ENCODE measurements at places on chromosomes 1 and 21. TPM values are rescaled to one million over a fixed set of nuclear protein-coding genes. Genes with fewer than 3 reads are reported as not detected.

The F3 gene
- 5.4 TPM for polyA plus RNA-seq

The SIM2 gene
- polyA plus RNA-seq, result 2.2 TPM

DNA sequence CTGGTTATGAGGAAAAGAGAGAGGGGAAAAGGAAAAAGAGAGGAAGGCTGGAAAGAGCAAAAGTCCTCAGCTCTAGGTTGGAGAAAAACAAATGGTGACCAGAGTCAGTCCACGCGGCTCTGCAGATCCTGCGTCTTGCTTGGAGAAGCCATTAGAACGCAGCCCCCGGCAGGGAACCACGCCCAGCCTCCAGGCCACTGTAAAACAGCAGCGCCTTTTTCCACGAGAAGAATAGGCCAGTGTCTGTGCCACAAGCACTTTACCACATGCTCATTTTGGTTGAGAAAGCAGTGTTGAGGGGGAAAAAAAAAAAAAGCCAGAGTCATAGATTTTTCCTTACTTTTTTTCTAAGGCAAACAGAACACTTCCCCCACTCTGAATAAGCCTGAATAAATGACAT, 846.9 kb upstream of the ADAMTS5 start:
- no peak for DNase-seq

DNA sequence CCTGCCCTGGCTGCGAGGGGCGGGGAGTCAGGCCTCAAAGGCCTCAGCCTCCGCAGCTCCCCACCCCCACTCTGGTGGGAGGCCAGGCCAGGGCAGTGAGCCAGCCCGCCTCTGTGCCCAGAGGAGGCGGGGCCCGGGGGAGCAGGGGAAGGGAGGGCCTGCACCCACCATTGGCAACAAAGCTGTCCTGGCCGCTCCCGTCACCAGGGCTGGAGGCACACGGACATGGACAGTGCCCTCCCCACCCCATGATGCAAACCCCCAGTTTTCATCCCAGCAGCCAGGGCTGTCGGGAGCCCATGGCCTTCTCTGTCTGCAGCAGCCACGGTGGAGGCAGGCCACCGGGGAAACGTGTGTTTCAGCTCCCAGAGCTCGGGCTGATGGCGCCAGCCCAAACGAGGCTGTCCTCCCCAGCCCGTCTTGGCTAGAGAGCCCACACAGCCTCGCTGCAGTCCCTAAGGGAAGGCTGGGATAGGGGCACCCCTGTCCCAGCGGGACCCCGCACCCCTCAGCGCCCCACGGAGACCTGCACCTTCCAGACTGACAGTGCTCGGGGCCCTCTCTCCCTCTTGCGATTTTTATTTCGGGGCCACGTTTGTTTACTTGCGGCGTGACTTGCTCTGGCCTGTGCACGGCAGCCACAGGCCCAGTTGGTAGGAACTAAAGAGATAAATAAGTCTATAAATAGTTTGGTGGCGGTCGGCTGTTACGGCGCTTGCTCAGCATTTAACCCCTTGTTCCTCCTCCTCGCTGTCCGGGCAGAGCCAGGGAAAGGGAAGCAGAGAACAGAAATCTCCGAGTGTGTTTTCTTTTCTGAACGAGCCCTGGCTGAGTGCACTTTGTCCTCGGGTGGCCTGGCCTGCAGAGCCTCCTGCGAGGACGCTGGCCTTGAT, 101.8 kb downstream of the PRDM16 start:
- peak; percentile 65 for DNase-seq

DNA sequence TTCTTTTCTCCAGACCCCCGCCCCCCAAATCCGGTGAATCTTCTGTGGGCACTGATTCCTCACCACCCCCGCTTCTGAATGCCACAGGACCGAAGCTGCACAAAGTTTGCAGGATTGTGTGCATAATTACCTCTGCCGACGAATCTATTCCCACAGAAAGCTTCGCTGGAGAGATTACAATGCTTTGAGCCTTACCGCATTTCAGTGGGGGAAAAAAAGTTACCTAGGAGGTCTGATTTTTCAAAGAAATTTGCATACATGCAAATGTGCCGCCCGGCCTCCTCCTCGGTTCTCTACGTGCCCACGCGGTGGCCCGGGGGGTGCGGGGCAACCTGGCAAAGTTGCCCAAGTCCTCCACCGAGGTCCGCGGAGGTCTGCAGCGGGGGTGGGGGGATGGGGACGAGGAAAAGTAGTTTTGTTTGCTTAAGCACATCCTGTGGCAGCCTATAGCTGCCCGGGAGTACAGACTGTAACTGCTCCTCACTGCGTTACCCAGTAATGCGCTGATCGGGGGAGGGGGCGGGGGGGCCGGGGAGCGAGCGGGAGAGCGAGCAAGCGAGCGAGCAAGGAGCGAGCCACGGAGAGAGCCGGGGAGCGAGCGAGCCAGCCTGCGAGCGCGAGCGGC, 563 bp upstream of the NFIA start:
- DNase-seq, result peak; percentile 80

Data from muscle of back (tissue), 13 donors.